Stimulated activated CD8-positive, alpha-beta memory T cell treated with anti-CD3 and anti-CD28 coated beads, Interleukin-12 subunit alpha, Interleukin-12 subunit beta, amount 100 ng/mL, for 4 hours (primary cell): ENCODE measurements at places on chromosomes 16 and 17.

- DNase-seq = no peak
These were observed 132.0 kb downstream of the COPRS start for GRCh38 chr17:31726980-31727427.

DNA sequence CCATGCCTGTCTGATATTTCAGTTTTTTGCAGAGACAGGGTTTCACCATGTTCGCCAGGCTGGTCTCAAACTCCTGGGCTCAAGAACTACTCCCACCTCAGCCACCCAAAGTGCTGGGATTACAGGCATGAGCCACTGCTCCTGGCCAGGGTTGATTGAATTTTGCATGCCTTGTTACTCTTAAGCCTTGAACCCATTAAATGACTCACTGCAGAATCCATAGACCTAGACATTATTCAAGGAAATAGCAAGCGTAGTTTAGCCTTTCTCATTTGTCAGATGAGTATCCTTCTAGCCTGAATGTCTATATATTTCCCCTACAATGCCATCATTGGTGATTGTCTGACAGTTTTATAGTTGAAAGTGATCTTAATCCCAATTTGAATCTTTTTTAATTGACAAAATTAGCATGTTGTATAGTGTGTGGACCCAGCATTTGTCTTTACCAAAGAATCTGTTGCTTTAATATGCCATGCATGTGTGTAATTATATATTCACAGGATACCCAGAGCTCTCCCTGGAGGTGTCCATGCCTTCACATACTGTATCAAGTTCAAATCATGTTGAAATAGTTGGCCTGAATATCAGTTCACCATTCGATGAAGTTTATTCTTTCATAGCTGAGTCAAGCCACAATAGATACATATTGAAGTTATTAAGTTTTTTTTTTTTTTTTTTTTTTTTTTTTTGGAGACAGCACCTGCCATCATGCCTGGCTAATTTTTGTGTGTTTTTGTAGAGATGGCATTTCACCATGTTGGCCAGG, 321.0 kb downstream of the CPPED1 start:
- DNase-seq = no peak

DNA sequence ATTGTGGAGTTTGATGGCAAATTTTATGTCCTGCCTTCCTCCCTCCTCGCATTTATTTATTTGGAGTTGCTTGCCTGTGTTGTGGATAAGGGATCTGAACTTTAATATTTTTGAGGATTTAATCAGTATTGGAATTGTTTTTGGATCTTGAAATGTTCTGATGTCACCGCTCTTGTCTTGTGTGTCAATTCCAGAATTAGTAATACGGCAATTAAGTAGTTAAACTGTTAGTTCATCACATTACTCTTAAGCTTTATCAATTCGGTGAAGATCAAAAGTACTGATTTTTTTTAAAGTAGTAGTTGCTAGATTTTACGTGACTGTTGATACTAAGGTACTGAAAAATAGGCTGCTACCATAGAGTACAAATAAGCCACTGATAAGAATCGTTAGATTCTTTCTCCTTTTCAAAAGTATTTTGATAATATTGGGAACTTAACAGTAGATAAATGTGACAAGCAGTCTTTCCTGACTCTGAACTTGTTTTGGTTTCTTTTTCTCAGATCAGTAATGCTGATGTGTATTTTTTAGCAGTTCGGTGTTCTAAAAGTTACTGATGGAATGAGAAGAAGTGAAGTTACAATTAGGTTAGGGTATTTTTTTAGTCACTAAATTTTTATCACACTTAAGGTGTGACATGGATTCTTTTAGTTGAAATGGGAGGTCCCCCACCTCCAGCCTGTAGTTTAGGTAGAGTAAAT, 2.0 kb downstream of the RBBP6 start:
- DNase-seq = no peak

DNA sequence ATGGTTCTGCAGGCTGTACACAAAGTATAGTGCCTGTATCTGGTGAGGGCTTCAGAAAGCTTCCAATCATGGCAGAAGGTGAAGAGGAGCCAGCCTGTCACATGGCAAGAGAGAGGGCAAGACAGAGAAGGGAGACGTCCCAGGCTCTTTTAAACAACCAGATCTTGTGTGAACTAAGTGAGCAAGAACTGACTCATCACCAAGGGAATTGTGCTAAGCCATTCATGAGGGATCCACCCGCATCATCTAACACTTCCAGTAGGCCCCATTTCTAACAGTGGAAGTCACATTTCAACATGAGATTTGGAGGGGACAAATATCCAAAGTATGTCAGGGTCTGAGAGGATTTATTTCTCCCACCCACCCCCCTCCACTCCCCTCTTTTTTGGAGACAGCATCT, 56.2 kb upstream of the ELAC2 start:
- DNase-seq = no peak

GRCh38 chr17:40540448-40540847, 24.8 kb downstream of the CCR7 start:
- peak; percentile 45 for DNase-seq

DNA sequence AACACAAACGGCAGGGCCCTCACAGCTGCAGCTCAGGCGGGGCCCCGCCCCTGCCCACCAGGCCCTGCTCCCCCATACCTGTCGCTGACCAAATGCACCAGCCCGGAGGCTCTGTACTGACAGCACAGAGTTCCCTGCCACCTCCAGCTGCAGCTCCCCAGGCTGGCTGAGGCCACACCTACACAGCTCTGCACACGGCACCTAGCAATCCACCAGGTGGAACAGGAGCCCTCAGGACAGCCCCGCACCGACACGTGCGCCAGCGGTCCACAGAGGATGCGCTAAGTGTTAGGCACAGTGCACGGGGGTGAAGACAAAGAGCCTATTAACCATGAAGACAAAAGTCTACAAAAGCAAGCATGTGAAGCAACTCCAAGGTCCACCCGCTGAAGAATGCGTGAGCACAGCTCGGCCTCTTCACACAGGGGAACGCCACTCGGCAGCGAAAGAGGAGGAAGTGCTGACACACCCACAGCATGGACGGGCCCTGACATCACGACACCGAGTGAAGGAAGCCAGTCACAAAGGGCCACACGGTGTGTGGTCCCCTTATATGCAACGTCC, 5.4 kb downstream of the ZCCHC14 start:
- DNase-seq = no peak

GRCh38 chr16:78310990-78311561, 211.6 kb downstream of the WWOX start:
- no peak for DNase-seq

DNA sequence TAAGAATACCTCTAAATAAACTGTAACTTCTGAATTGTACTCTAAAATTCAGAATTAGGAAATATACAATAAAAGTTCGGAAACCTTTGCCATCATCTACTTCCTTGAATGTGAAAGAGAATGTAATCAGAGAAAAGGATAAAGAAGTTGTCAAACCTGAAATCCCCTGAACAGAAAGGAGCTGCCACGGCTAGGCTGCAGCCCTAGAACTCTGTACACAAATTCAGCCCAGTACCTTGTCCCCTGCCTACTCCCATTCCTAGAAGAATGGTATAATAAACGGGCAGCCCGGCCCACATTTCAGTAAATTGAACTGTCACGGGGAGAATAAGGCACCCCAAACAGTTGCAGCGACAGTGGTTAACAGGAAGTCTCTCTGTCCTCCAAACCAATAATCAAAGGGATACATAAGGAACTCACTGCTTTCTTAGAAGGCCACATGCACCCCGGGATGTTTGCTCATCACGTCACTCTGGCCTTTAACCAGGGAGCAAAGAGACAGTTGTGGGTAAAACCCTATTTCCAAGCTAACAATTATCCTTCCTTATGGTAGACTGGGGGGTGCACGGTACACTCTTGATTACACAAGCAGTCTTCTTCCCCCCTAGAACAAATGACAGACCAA, 24.3 kb upstream of the RFFL start:
- DNase-seq = no peak

DNA sequence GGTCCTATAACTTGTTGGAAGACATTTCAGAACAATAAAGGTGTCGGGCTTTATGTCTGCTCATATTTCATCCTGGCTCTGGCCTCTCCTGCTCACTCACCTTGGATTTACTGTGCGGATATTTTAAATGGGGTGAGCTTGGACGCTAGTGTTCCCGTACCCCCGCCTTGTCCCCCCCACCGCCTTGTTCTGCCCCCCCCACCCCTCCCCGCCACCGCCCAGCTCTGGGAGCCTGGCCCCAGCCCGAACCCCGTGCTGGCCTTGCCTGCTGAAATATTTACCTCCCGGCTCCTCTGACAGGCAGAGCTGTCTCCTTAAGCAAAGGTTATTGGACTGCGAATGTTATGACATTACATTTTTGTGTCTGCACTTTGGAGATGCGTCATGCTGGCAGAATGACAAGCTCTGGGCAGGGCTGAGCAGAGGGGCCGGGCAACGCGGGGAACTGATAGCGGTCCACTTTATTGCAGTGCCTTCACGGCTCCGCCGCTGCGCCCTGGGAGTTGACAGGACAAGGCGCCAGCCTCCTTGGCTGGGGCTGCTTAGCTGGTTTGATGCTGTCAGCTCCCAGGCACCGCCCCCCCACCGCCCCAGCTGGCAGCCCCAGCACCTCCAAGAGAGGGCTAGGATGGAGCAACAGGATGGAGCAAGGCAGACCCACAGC, 222.5 kb upstream of the GSE1 start:
- no peak for DNase-seq

DNA sequence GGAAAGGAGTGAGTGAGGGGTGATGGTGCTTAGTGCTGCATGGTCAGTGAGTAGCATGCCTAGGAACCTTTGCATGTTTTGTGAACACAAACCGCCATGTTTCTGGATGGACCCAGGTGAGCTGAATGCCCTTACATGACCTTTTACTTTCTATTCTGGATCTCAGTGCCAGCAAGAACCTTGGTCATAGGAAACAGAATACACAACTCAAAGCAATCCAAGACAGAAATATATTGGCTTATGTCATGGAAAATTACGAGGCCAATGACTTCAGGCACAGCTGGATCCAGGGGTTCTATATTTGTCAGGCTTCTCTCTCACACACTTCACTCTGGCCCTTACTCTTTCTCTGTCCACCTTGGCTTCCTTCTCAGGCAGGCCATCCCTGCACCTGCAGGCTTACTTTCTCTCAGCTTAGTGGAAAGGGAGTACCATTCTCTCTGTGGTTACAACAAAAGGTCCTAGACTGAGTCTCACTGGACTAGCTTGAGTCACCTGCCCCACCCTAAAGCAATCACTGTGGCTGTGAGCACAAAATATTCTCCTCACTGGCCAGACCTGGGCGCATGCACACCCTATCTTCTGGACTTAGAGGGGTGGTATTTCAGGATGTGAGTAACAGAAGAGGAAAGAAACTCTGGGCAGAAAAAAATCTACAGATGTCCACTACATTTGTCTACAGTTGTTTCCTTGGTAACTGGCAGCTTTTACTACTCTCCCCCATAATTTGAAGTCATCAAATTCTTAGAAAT, 20.4 kb upstream of the CPNE2 start:
- DNase-seq = no peak

DNA sequence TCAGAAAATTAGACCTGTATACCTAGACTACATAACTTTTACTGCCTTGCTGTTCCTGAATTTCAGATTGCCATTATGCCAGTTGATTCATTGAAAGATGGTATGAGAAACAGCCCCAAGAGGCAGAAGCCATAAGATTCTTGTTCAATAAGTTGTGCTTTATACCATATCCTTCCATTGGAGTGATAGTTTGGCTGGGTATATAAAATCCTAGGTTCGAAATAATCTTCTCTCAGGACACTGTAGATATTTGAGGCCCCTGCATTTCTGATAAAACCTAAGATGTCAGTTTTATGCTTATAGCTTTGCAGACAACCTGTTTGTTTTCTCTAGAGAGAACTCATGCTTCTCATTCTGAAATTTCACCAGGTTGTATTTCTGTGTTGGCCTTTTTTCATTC, 9.6 kb upstream of the SDK2 start:
- DNase-seq = no peak

- no peak for DNase-seq
These were observed 573.0 kb upstream of the C16orf82 start for GRCh38 chr16:26493751-26494150.

- no peak for DNase-seq
These were observed 37.9 kb downstream of the HS3ST3A1 start for GRCh38 chr17:13563866-13564265.
